ENCODE measurements at places on chromosomes 13 and 19. TPM values are rescaled to one million over a fixed set of nuclear protein-coding genes. Genes with fewer than 3 reads are reported as not detected.
A peak's percentile ranks its signal among the peaks of the same experiment; 100 is the strongest.

DNA sequence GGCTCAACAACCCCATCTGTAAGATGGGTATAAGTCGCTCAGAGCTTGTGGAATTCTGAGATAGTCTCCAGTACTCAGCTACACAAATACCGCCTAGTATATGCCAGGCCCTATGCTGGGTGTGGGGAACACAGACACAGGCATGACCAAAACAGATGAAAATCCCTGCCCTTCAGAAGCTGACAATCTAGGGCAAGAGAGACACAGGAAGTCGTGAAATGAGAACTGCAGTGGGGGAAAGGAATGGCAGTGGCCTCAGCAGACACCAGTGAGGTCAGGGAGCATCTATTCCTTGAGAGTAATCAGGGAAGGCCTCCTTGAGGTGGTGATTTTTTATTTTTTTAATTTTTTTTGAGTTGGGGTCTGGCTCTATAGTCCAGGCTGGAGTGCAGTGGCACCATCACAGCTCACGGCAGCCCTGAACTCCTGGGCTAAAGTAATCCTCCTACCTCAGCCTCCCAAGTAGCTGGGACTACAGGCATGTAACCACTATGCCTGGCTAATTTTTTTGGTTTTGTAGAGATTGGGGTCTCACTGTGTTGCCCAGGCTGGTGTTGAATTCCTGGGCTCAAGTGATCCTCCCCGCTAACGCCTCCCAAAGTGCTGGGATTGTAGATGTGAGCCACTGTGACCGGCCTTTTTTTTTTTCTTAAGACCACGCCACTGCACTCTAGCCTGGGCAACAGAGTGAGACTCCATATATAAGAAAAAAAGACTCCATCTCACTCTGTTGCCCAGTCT is 3.2 kb downstream of the TMIGD2 start:
- H3K4me1 ChIP-seq: no peaks in the 10 kb centered on the region
- no peaks in the 10 kb centered on the region for H3K36me3 ChIP-seq
- no peak for DNase-seq
- no peak overlapping the region for H3K27ac ChIP-seq
- no peak overlapping the region for H3K4me3 ChIP-seq
- peaks cover 39% of the 10 kb centered on the region for H3K27me3 ChIP-seq

- peak overlapping the region; percentile 93 for H3K4me3 ChIP-seq
- DNase-seq: no peak
- no peaks in the 10 kb centered on the region for H3K27me3 ChIP-seq
- H3K36me3 ChIP-seq: peaks cover 24% of the 10 kb centered on the region
- H3K27ac ChIP-seq: peak overlapping the region; percentile 60
These were observed 657 bp downstream of the ZNF550 start for GRCh38 chr19:57559008-57559403.

GRCh38 chr13:111425326-111425725 is 104.9 kb downstream of the TEX29 start:
- no peaks in the 10 kb centered on the region for H3K36me3 ChIP-seq
- H3K4me3 ChIP-seq: no peak overlapping the region
- no peak overlapping the region for H3K27ac ChIP-seq

GRCh38 chr13:75469047-75469446 is 12.9 kb downstream of the TBC1D4 start:
- no peaks in the 10 kb centered on the region for H3K4me1 ChIP-seq
- no peak overlapping the region for H3K4me3 ChIP-seq
- no peaks in the 10 kb centered on the region for H3K36me3 ChIP-seq
- H3K27me3 ChIP-seq: no peaks in the 10 kb centered on the region

DNA sequence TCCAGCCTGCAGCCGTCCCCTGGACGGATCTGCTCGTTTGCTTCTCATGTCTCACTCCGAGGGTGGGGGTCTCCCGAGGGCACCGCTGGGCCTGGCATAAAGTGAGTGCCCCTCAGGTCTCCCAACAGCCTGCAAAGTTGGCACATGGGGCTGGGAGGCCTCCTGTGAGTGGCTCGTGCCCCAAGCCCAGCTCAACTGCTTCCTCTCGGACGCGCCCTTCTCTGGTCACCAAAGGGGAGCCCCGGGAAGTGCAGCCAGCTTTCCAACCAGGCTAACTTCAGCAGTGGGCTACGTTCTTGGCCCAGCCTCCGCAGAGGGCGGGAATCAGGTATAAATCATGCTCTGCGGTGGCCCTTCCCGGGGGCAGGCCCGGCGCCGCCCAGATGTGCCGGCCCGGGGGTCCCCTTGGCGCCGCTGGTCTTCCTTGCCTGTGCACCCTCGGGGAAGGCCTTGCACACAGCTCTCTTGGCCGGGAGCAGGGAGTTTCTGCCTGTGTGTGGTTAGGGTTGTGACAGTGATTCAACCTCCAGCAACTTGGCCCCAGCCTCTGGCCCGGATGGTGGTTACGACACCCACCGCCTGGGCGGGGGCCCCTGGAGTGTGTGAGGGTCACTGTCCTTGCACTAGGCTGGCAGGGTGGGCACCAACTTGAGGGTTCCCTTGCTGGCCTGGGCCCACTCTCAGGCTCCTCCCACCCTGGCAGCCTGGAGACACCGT is 20.7 kb downstream of the CEBPG start:
- H3K27me3 ChIP-seq: no peaks in the 10 kb centered on the region
- no peak overlapping the region for H3K4me3 ChIP-seq
- DNase-seq: no peak
- H3K4me1 ChIP-seq: peaks cover 77% of the 10 kb centered on the region

DNA sequence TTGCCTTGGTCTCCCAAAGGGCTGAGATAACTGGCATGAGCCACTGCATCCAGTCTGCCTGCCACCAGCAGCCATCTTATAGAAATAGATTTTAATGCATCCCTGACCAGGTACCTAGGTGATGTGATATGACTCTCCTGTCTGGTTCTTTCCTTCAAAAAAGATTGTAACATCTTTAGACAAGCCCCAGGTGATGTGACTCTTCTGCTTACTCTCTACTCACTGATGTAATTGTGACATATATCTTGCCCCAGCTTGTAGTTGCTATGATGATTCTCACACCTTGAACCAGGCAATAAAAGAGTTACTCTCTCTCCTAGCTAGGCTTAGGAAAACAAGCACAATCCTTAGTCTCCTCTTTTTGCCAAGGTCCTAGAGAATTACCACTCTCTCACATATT is 30.6 kb upstream of the ZNF681 start:
- no peak overlapping the region for H3K4me3 ChIP-seq
- no peaks in the 10 kb centered on the region for H3K36me3 ChIP-seq

GRCh38 chr13:98246538-98247172 is 69.6 kb upstream of the RNF113B start:
- H3K27me3 ChIP-seq: no peaks in the 10 kb centered on the region
- DNase-seq: no peak
- no peak overlapping the region for H3K4me3 ChIP-seq
- H3K36me3 ChIP-seq: no peaks in the 10 kb centered on the region
- H3K27ac ChIP-seq: no peak overlapping the region

- DNase-seq: peak; percentile 96
- peak overlapping the region; percentile 92 for H3K27ac ChIP-seq
- no peaks in the 10 kb centered on the region for H3K27me3 ChIP-seq
- H3K36me3 ChIP-seq: peaks cover 7% of the 10 kb centered on the region
- peaks cover 54% of the 10 kb centered on the region for H3K4me1 ChIP-seq
These were observed 6.4 kb downstream of the KLF16 start for GRCh38 chr19:1856698-1857603.

DNA sequence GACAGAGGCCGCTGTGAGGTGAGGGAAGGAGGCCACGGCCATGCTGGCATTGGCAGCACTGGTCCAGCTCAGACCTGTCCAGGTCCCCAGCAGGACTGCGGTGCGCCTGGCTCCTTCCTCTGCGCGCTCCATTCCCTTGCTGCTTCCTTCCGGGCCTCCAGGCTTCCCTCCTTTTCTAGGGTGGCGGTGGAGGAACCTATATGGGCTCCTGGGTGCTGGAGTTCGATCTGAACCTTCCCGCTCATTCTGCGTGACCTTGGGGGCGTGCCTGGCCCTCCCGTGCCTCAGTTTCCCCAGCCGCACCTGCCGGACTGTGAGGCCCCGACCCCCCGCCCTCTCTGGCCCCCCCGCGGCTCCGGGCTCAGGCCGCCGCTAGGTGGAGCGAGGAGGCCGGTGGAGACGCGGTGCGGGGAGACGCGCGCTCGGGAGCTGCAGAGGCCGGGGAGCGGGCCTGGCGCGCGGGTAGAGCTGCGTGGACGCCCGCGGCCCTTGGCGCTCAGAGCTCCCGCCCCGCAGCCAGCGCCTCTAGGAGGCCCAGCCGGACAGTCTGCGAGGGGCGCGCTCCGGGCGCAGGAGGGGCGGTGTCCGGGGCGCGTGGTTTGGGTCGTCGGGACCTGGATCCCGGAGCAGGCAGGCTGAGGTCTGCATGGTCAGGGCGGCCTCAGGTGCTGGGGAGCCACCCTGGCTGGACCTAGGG is 29.9 kb downstream of the EFNA2 start:
- H3K4me1 ChIP-seq: no peaks in the 10 kb centered on the region
- H3K27ac ChIP-seq: no peak overlapping the region

GRCh38 chr13:41500511-41500910 is 43.2 kb downstream of the RGCC start:
- no peak for DNase-seq
- no peaks in the 10 kb centered on the region for H3K36me3 ChIP-seq
- H3K27me3 ChIP-seq: no peaks in the 10 kb centered on the region
- H3K27ac ChIP-seq: no peak overlapping the region
- peaks cover 7% of the 10 kb centered on the region for H3K4me1 ChIP-seq

DNA sequence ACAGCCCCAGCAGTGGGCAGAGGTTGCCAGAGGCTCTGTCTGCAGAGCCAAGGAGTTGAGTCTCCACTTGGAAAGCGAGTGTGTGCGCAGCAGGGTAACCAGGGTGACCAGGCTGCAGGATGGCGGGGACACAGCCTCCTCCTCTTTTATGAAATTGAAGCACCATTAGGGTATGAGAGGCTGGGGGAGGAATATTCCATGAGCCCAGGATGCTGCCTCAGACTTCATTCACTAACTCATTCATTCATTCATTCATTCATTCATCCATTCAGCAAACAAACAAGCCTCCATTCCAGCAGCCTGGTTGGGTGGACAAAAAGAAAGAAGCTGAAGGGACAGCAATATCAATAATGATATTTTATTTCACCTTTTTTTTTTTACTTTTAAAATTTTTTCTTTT is 6.6 kb upstream of the LMTK3 start:
- DNase-seq: no peak
- H3K36me3 ChIP-seq: no peaks in the 10 kb centered on the region
- H3K4me1 ChIP-seq: peaks cover 7% of the 10 kb centered on the region

Gene TPGS1
- 18.2 TPM for total RNA-seq

Gene KLK12
- total RNA-seq: not detected
